ENCODE measurements at places on chromosomes 1 and 21.

GRCh38 chr1:240193679-240194078 is 102.0 kb downstream of the FMN2 start:
- DNase-seq: no peak

DNA sequence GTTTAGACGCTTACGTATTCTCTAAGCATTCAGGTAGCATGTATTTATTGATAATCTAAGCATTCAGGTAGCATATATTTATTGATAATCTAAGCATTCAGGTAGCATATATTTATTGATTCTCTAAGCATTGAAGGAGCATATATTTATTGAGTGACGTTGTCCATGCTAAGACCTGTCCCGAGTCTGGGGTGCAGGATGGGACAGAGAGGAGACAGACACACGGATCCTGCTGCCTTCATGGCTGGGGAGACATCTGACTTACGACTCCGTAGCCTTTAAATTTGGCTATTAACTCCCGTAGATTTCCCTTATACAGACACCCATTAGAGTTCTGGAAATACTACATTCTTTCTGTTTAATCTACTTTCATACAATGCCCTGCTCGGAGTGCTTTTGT is 982 bp downstream of the SCCPDH start:
- no peak for DNase-seq

GRCh38 chr1:99332561-99332960 is 68.3 kb downstream of the PLPPR4 start:
- no peak for DNase-seq

DNA sequence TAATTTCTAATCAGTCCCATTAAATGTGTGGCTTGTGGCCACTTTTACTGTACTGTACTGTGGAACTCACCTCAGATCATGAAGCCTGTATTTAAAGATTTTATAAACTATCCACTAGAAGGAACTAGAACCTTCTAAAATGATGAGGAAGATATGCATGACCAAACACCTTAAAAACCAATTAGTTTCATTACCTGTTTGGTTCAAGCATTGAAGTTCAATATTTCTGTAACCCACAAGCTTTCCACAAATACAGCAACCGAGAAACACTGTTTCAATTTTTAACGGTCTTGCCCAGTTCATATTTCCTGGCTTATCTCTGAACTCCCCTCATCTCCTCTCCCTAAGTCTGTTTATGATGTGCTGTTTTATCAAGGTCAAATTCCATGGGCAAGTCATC is 264.3 kb upstream of the PLD5 start:
- DNase-seq: no peak

GRCh38 chr1:200351425-200351824 is 58.4 kb downstream of the ZNF281 start:
- no peak for DNase-seq

Data from NCI-H187 treated with DMSO at 0.1 percent for 48 hours (cell line).